Thyroid gland (tissue), 4 donors: ENCODE measurements at places on chromosomes 6 and 20. TPM values are rescaled to one million over a fixed set of nuclear protein-coding genes. Genes with fewer than 3 reads are reported as not detected.

ZSCAN12 gene
- total RNA-seq: 8.2 TPM

BFSP1 gene
- 3.8 TPM for total RNA-seq

NFATC2 gene
- total RNA-seq: 8.7 TPM

CHD6 gene
- total RNA-seq: 104 TPM

NOTCH4 gene
- total RNA-seq: 20.4 TPM

- no peaks in the 10 kb centered on the region for H3K27me3 ChIP-seq
- H3K36me3 ChIP-seq: peaks cover 41% of the 10 kb centered on the region
- DNase-seq: peak; percentile 46
- peaks cover 4% of the 10 kb centered on the region for H3K4me1 ChIP-seq
- no peak overlapping the region for H3K4me3 ChIP-seq
Observed at GRCh38 chr6:43786664-43787329, 16.8 kb downstream of the VEGFA start.

DNA sequence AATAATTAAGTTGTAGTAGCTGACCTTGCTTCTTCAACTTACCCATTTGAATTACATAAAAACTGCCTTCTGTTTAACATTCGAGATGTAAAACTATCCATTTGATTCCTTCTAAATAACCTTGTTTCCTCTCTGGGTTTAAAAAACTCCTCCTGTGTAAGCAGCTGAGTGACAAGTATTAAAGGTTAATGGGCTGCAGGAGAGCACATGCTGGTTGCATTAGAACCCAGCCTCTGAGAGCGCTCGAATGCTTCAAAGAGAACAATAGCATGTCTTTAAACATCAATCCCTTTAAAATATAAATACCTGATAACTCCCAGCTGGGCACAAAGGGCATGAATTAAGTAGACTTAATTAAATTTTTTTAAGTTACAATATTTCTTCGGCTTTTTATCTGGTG lies 215.8 kb downstream of the EYA4 start:
- H3K4me1 ChIP-seq: no peaks in the 10 kb centered on the region
- H3K27me3 ChIP-seq: no peaks in the 10 kb centered on the region
- H3K4me3 ChIP-seq: no peak overlapping the region
- no peaks in the 10 kb centered on the region for H3K36me3 ChIP-seq
- DNase-seq: no peak

DNA sequence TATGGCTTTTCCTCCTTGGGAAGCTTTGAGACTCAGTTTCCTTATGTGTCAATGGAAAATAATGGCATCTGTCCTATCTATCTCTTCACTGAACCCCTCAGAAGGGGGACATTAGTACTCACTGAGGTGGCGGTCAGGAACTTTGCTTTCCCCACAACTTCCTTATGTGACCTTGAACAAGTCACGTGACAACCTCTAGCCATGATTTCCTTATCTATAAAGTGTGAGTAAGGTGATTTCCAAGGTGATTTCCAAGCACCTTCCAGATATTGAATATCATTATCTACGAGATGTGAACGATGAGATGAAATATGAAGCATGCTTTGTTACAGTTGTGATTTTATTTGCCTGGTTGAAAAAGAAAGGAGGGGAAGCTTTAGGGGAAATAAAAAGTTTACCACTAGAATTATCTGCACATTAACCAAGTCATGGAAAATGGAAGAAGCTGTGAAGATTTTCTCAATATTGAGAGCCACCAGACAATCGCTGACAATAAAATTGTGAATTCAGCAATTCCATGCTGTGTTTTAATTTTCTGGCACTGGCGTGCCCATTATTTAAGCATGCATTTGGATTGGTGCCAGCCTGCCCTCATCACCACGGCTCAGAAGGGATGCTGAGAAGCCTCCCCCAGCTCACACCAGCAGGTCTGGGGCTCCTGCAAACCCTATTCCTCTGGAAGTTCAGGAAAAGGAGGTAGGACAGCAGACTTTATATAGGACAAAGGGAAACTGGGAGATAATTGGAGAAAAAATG lies 255.3 kb downstream of the CD83 start:
- no peaks in the 10 kb centered on the region for H3K36me3 ChIP-seq
- H3K4me3 ChIP-seq: no peak overlapping the region
- H3K27ac ChIP-seq: no peak overlapping the region
- no peak for DNase-seq

DNA sequence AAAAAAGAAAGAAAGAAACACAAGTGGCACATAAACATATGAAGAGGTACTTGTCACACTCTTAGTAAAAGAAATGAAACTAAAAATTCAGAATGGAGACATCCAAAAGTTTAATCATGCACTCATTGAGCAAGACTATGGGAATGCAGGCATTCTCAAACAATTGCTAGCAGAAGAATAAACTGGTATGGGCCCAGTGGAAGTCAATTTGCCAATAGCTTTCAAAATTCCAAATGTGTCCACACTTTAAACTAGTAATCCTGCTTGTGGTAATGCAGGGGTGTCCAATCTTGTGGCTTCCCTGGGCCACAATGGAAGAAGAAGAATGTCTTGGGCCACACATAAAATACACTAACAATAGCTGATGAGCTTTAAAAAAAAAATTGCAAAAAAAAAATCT lies 97.4 kb downstream of the EPB41L2 start:
- no peaks in the 10 kb centered on the region for H3K27me3 ChIP-seq
- H3K4me3 ChIP-seq: no peak overlapping the region
- no peak overlapping the region for H3K27ac ChIP-seq
- DNase-seq: no peak
- H3K4me1 ChIP-seq: peaks cover 28% of the 10 kb centered on the region
- H3K36me3 ChIP-seq: no peaks in the 10 kb centered on the region

DNA sequence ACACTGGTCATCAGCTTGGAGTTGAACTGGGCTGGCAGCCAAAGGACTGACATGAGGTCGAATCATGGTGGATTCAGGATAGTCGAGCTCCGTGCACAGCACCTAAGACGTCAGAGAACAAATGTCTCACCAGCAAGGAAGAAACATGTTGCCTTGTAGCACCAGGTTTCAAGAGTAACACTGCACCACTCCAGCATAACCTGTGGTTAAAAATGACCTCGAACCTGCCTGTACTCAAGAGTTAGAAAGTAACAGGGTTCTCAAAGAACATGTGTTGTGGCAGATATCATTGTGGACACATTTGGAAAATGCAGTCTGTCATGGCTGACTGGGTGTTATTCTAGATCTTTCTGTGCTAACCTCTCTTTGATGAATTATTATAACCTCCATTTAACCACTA lies 511.6 kb downstream of the CDH26 start:
- H3K4me1 ChIP-seq: peaks cover 41% of the 10 kb centered on the region
- H3K27ac ChIP-seq: no peak overlapping the region
- no peak for DNase-seq
- no peaks in the 10 kb centered on the region for H3K36me3 ChIP-seq
- no peaks in the 10 kb centered on the region for H3K27me3 ChIP-seq

GRCh38 chr6:151330130-151330696 lies 61.1 kb downstream of the ZBTB2 start:
- peaks cover under 1% of the 10 kb centered on the region for H3K4me1 ChIP-seq
- H3K4me3 ChIP-seq: no peak overlapping the region
- no peaks in the 10 kb centered on the region for H3K36me3 ChIP-seq
- no peak for DNase-seq

DNA sequence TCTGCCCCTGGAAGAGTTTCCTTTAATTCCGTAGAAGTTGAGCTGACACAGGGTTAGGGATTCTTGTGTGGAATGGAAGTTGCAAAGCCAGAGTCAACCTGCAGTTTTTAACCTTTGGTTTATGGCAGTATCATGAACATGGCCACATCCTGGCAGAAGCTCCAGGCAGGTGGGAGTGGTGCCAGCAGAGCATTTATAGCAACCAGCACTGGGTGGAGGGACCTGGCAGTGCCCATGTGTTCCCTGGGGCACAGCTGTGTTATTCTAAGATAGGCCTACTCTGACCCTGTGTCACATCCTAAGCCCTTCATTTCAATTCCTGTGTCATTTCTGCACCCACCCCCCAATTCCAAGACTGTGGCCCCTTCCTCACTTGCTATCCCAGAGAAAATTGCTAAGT lies 26.1 kb upstream of the ZNF831 start:
- no peak for DNase-seq
- no peak overlapping the region for H3K4me3 ChIP-seq
- no peaks in the 10 kb centered on the region for H3K27me3 ChIP-seq
- no peaks in the 10 kb centered on the region for H3K4me1 ChIP-seq
- H3K36me3 ChIP-seq: no peaks in the 10 kb centered on the region
- H3K27ac ChIP-seq: no peak overlapping the region

DNA sequence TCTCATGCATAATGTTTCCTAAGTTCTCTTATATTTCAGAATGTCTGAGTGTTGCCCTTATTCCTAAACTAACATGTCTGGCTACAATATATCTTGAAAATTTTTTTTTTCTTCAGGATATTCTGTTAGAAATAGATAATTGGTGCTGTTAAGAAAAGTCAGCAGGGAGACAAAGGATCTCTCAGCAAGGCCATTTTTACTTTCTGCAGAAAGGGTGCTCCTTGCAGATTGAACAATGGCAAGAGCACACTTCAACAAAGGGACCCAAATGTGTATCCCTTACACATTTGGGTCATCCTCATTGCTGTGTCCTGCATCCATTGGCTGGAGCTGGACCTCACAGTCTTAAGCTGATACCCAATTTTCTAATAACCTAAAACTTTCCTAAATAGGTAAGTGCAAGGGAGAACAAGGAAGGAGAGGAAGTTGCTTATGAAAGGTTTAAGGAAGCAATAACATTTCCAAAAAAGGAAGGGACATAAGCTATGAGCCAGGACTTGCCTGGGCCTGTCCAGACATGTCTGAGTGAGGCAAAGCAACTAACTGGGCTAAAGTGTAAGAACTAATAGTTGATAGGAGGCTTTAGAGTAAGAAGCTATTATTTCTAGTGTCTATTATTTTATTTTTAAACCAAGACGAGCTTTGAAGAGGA lies 429.6 kb downstream of the BCKDHB start:
- H3K36me3 ChIP-seq: no peaks in the 10 kb centered on the region
- no peaks in the 10 kb centered on the region for H3K4me1 ChIP-seq
- H3K27ac ChIP-seq: no peak overlapping the region
- no peak overlapping the region for H3K4me3 ChIP-seq

DNA sequence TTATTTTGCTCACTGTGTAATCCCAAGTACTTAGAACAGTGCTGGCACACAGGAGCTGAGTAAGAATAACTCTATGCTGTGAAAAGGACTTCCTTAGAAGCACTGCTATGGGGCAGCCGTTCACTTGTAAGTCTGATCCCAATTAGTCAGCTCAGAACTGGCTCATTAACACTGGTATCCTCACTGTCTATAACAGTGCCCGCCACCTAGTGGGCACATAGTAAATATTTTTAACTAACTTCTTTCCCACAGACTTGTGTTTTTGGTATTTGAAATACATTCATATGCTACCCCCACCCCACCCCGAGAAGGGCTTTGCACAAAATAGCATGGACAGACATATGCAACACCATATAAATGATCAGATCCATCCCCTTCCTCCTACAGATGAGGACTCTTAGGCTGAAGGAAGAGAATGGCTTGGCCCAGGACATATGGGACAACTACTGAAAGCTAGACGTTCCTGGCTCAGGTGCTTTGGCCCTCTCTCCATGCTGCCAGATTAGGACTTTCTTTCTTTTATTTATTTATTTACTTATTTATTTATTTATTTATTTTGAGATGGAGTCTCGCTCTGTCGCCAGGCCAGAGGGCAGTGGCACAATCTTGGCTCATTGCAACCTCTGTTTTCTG lies 47.1 kb downstream of the DST start:
- H3K4me1 ChIP-seq: no peaks in the 10 kb centered on the region
- no peak overlapping the region for H3K27ac ChIP-seq
- DNase-seq: peak; percentile 21
- H3K36me3 ChIP-seq: no peaks in the 10 kb centered on the region

GRCh38 chr20:5687884-5688283 lies 62.3 kb upstream of the SHLD1 start:
- no peak overlapping the region for H3K4me3 ChIP-seq
- H3K4me1 ChIP-seq: no peaks in the 10 kb centered on the region
- H3K27me3 ChIP-seq: no peaks in the 10 kb centered on the region

- no peaks in the 10 kb centered on the region for H3K4me1 ChIP-seq
- DNase-seq: peak; percentile 75
- H3K27ac ChIP-seq: no peak overlapping the region
- H3K4me3 ChIP-seq: no peak overlapping the region
- H3K36me3 ChIP-seq: no peaks in the 10 kb centered on the region
- H3K27me3 ChIP-seq: no peaks in the 10 kb centered on the region
Observed at GRCh38 chr6:5078121-5078669, 6.9 kb upstream of the PPP1R3G start.

- no peak overlapping the region for H3K4me3 ChIP-seq
- DNase-seq: no peak
- H3K36me3 ChIP-seq: no peaks in the 10 kb centered on the region
- no peak overlapping the region for H3K27ac ChIP-seq
Observed at GRCh38 chr6:149701714-149702113, 16.2 kb downstream of the LATS1 start.

DNA sequence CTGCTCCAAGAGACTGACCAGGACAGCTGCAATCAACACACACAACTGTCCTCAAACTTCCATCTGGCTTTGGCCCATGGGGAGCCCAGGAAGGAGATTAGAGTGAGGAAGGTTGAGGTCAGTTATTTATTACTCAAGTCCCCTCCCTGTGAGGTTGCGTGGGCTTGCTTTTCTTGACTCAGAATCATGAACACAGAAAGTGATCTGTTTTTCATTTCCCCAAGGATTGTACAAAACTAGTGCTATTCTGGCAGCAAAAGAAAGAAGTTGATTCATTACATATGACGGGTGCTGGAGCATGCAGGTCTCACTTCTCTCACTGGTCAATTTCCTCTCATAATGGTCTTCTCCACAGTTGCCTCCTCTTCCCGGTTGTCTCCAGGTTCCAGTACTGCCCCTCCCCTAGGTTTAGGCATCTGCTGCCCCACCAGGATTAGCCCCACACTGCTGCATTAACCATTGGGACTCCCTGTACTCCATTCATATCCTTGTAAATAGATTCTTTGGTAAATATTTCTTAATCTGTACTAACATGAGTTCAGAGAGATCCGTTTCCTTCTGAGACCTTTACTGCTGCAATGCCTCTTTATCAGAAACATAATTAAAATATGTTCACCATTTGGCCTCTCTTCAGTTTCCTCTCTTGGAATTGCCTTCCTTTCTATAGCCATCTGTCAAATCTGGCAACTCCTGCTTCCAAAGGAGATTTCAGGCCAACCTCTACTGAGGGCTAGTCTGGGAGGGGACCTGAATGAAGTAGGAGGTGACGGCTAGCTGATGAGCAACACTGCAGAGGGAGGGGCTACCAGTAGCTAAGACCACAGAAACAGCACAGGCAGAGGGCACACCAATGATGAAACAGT lies 888.8 kb downstream of the QKI start:
- H3K4me3 ChIP-seq: no peak overlapping the region
- H3K4me1 ChIP-seq: no peaks in the 10 kb centered on the region
- H3K36me3 ChIP-seq: no peaks in the 10 kb centered on the region
- no peaks in the 10 kb centered on the region for H3K27me3 ChIP-seq

DNA sequence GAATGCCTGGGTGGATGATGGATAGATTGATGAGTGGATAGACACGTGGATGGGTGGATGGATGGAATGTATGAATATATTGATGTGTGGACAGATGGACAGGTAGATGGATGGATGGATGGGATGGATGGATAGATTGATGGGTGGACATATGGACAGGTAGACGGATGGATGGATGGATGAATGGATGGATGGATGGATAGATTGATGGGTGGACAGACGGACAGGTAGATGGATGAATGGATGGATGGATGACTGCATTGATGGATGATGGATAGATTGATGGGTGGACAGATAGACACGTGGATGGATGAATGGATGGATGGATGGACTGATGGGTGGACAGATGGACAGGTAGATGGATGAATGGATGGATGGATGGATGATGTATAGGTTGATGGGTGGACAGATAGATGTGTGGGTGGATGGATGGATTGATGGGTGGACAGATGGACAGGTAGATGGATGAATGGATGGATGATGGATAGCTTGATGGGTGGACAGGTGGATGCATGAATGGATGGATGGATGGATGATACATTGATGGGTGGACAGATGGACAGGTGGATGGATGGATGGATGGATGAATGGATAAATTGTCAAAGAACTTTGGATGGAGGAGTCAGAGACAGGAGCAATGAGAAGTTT lies 171.4 kb upstream of the AFDN start:
- H3K27me3 ChIP-seq: no peaks in the 10 kb centered on the region
- no peaks in the 10 kb centered on the region for H3K36me3 ChIP-seq
- H3K27ac ChIP-seq: no peak overlapping the region
